ENCODE measurements at places on chromosomes 7 and 10.

- no peak overlapping the region for H3K4me3 ChIP-seq
- no peaks in the 10 kb centered on the region for H3K4me1 ChIP-seq
- H3K27ac ChIP-seq: no peak overlapping the region
- no peak for DNase-seq
Observed at GRCh38 chr7:135536150-135536549, 21.6 kb upstream of the NUP205 start.

DNA sequence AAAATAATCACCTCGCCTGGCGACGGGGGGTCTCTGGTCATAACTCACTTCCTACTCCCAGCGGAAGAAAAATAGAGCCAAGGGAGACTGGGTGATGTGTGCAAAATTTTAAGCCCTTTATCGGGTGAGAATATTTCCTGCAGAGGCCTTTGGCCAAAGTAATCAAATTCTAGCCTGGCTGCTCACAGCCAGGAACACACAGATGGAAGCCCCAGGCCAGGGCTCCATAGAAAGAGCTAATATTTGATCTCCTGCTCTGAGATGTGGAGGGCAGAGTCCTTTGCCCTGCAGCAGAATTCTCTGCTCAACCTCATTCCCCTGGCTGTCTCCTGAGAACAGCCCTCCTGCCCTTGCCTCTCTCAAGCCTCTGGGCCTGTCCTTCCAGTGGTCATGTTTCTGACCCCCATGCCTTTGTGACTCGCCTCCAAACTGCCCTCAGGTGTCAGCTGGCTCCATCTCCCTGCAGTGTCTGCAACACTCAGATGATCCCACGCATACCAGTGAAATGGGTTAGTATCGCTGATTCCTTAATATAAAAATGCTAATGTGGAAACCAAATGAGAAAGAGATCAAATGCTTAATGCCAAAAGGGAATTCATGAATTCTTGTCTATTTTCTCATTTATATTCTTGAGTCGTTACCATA, 34.5 kb downstream of the FRMD4A start:
- no peak for DNase-seq
- no peaks in the 10 kb centered on the region for H3K36me3 ChIP-seq
- H3K27ac ChIP-seq: no peak overlapping the region
- H3K4me1 ChIP-seq: no peaks in the 10 kb centered on the region

DNA sequence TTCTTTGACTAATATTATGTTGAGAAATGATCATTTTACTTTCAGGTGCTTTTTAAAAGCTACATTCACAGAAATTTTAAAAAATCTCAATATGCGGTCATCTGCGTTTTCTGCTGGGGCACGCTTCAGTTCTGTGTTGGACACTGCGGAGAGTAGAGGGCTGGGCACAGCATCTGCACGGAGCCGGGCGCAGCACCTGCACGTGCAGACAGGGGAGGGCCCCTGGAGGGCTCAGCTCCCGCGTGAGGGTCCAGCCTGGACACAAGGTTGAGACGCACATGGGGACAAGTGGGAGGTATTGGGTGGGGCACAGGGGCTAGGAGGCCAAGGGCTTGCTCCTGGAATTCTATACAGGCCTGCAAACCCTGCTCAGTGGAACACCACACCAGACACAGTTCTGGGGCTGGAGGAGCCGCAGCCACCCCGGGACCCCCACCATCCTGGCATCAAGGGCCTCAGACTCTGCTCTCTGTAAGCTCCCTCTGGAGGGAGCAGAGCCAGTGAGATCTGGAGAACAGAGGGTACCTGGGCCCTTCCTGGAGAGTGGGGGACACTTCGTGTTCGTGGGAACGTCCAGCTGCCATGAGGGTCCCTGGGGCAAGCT, 20.4 kb upstream of the FAM20C start:
- H3K4me3 ChIP-seq: no peak overlapping the region
- no peaks in the 10 kb centered on the region for H3K36me3 ChIP-seq
- H3K27me3 ChIP-seq: no peaks in the 10 kb centered on the region
- no peak overlapping the region for H3K27ac ChIP-seq

DNA sequence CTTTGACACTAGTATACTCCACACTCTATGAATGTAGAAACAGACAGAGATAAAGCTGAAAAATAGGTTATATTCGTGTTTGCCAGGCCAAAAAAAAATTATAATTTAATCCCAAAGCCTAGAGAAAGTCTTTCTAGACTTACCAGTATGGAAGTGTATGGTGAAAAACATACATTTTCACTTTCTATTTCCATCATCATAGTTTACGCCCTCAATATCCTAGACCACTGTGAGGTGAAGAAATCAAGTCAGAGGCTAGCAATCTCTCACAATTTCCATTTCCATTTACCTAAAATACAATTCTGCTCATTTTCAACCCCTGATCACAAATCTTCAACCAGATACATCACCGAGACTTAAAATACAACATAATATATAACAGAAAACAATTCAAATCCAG, 16.2 kb downstream of the GPR22 start:
- no peaks in the 10 kb centered on the region for H3K27me3 ChIP-seq
- H3K4me3 ChIP-seq: no peak overlapping the region
- H3K4me1 ChIP-seq: peaks cover 9% of the 10 kb centered on the region

DNA sequence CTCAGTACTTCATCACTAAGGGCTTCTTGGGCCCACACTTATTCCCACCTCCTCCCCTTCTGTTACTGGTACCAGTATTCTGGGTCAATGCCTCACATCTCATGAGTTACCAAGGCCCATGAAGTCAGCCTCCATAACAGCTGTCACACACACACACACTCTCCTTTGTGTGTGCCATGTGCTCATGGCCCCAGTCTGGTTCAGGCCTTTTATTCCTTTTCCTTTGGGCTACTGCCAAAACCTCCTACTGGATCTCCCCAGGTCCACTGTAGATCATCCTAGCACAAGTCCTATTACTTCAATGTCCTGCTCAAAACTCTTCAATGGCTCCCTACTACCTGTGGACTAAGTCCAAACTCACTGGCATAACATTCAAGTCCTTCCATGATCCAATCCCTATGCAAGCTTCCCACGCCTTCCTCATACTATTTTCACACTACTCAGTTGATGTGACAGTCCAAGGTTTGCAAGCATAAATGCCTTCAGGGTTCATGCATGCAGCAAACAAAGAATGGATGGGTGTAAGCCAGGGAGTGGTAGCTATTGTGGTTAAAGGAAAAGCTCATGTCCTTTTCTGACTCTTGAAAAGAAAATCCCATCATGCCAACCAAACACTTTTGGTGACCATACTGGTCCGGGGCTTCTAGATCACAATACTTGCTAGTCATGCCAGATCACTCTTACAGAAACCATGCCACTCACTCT, 68.1 kb downstream of the CCDC6 start:
- no peak overlapping the region for H3K27ac ChIP-seq
- no peaks in the 10 kb centered on the region for H3K4me1 ChIP-seq
- H3K4me3 ChIP-seq: no peak overlapping the region
- H3K36me3 ChIP-seq: peaks cover 21% of the 10 kb centered on the region
- H3K27me3 ChIP-seq: no peaks in the 10 kb centered on the region

GRCh38 chr7:90877201-90877600, 281.1 kb downstream of the CDK14 start:
- no peak overlapping the region for H3K4me3 ChIP-seq
- no peak for DNase-seq
- no peaks in the 10 kb centered on the region for H3K27me3 ChIP-seq
- H3K4me1 ChIP-seq: no peaks in the 10 kb centered on the region
- no peak overlapping the region for H3K27ac ChIP-seq
- H3K36me3 ChIP-seq: no peaks in the 10 kb centered on the region

DNA sequence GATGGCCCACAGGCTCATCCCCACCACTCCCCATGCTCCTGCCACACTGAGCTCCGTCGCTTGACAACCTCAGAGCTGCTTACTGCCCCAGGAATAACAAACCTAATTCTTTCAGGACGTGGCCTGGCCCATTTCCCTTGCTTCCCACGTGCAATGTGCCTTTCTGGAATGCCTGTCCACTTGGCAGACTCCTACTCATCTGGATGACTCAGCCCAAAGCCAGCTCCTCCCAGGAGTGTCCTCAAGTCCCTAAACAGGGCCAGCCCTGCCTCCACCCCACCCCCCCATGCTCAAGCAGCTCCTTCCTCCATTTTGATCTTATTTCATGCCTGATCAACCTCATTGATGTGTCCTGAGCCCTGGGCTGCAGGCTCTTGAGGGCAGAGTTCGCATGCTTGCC, 164.9 kb upstream of the RNF32 start:
- no peaks in the 10 kb centered on the region for H3K36me3 ChIP-seq
- no peak overlapping the region for H3K4me3 ChIP-seq
- no peaks in the 10 kb centered on the region for H3K4me1 ChIP-seq
- no peak for DNase-seq
- peaks cover 8% of the 10 kb centered on the region for H3K27me3 ChIP-seq
- no peak overlapping the region for H3K27ac ChIP-seq

GRCh38 chr10:95425592-95426465, 135.0 kb upstream of the PDLIM1 start:
- H3K36me3 ChIP-seq: no peaks in the 10 kb centered on the region
- no peaks in the 10 kb centered on the region for H3K4me1 ChIP-seq
- no peak for DNase-seq
- peaks cover 18% of the 10 kb centered on the region for H3K27me3 ChIP-seq

DNA sequence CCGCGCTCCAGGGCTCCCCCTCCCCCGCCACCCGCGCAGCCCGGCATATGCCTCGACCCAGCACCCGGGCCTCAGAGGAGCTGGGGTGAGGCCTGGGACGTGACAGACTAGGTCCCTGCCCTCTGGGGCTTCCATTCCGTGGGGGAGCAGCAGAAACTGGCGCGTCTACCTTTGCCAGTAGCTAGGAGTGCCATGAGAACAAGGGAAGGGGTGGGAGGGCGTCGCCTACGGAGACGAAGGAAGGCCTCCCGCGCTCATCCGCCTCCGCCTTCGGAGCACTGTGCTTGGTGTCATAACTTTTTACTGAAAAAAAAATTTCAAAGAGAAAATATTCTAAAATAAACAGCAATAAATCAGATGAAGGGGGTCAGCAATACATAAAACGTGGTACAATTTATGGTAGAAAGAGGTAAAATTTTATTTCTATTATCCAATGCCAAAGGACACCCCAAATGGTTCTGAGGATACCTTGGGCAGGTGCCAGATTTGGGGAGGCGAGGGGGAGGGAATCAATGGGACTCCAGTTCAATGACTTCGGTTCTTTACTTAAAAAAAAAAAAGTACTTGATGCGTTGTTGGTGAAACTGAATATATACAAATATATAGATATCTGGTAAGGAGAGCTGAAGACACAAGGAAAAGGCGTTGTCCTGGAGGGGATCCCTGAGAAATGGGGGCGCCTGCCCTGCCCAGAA, 35.1 kb upstream of the GRID1 start:
- peaks cover 4% of the 10 kb centered on the region for H3K36me3 ChIP-seq
- H3K27me3 ChIP-seq: peaks cover 6% of the 10 kb centered on the region
- H3K4me3 ChIP-seq: peak overlapping the region; percentile 89
- DNase-seq: peak; percentile 37
- H3K27ac ChIP-seq: peak overlapping the region; percentile 92
- H3K4me1 ChIP-seq: peaks cover 29% of the 10 kb centered on the region

DNA sequence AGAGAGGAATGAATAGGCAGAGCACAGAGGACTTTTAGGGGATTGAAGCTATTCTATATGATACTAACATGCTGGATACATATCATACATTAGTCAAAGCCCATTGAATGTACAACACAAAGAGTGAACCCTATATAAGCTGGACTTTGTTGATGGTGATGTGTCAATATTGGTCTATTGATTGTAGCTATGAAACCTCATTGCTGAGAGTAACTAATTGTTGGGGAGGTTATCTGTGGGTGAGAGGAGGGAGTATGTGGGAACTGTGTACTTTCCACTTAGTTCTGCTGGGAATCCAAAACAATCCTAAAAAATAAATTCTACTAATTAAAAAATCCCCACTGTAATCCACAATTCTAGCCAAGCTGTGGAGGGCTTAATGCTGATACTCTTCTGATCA, 22.0 kb upstream of the CYP2C9 start:
- H3K4me3 ChIP-seq: no peak overlapping the region
- no peaks in the 10 kb centered on the region for H3K36me3 ChIP-seq
- DNase-seq: no peak

- H3K4me1 ChIP-seq: no peaks in the 10 kb centered on the region
- peaks cover 26% of the 10 kb centered on the region for H3K27me3 ChIP-seq
- no peak for DNase-seq
- no peak overlapping the region for H3K27ac ChIP-seq
Observed at GRCh38 chr10:77501846-77502261, 135.8 kb downstream of the KCNMA1 start.

- no peak overlapping the region for H3K27ac ChIP-seq
- no peak overlapping the region for H3K4me3 ChIP-seq
- no peaks in the 10 kb centered on the region for H3K36me3 ChIP-seq
- no peaks in the 10 kb centered on the region for H3K27me3 ChIP-seq
- H3K4me1 ChIP-seq: peaks cover 5% of the 10 kb centered on the region
Observed at GRCh38 chr7:43309706-43310022, 197.2 kb downstream of the HECW1 start.

- DNase-seq: no peak
- no peak overlapping the region for H3K27ac ChIP-seq
- H3K4me1 ChIP-seq: peaks cover 4% of the 10 kb centered on the region
- H3K36me3 ChIP-seq: no peaks in the 10 kb centered on the region
- H3K27me3 ChIP-seq: peaks cover 12% of the 10 kb centered on the region
Observed at GRCh38 chr10:5508161-5508604, 8.8 kb upstream of the CALML5 start.

DNA sequence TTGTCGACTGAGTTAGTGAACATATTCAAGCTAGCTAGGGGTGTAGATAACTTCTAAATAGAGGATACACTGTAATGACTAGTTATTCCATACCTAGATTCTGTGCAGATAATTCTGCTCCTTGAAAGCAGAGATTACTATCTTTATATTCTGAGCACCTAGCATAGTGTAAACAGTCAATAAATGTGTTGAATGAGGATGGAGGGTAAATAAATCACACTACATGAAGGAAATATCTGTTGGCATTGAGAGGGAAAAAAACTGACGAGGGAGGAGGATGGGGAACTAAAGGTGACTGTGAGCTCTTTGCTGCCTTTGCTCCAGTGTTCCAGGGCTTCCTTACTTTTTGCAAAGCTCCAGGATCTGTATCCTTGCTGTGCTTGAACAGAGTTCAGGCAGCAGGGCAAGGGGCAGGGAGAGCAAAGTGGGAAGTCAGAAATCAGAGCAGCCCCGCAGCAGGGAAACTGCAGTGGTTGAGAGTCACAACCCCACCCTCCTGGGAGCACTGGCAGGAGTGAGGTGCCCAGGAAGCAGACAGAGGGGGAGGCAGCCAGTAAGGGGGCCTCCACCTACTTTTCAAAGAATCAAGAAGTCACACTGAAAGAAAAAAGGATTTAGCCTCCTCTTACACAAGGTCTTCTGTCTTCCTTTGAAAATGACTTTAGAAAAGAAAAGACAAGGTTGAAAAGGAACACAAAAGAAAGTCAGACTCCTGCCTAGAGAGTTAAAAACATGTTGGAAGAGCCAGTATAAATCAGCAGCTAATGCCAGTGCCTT, 71.8 kb upstream of the LRRN3 start:
- DNase-seq: peak; percentile 47
- no peaks in the 10 kb centered on the region for H3K27me3 ChIP-seq
- H3K36me3 ChIP-seq: peaks cover 50% of the 10 kb centered on the region
- H3K4me1 ChIP-seq: peaks cover 84% of the 10 kb centered on the region
- peak overlapping the region; percentile 10 for H3K4me3 ChIP-seq
- H3K27ac ChIP-seq: peak overlapping the region; percentile 72

- peaks cover 62% of the 10 kb centered on the region for H3K4me1 ChIP-seq
- peak; percentile 60 for DNase-seq
- peaks cover 45% of the 10 kb centered on the region for H3K36me3 ChIP-seq
- H3K27me3 ChIP-seq: no peaks in the 10 kb centered on the region
Observed at GRCh38 chr7:2248984-2249694, 7.1 kb downstream of the NUDT1 start.

GRCh38 chr7:142854372-142855113, at the start of gene EPHB6:
TSS of gene EPHB6 (plus strand) at chr7:142855076. CDS start at chr7:142863228, 8,152 bp downstream.
- peak within 1 kb of the TSS; percentile 92 for H3K4me3 ChIP-seq
- peaks cover 23% of the 10 kb centered on the region for H3K27me3 ChIP-seq
- H3K36me3 ChIP-seq: no peaks in the 10 kb centered on the region
- peak within 1 kb of the TSS; percentile 47 for H3K27ac ChIP-seq

GRCh38 chr10:60312818-60313588, 76.7 kb downstream of the ANK3 start:
- no peak for DNase-seq
- H3K27me3 ChIP-seq: no peaks in the 10 kb centered on the region
- H3K27ac ChIP-seq: no peak overlapping the region

Data from activated CD8-positive, alpha-beta T cell treated with anti-CD3 and anti-CD28 coated beads, Interleukin-2, amount 10 ng/mL, durations not matched to agents 7 days and 5 days (primary cell).